Renal cortical epithelial cell (primary cell): ENCODE measurements at places on chromosomes 5 and 9. TPM values are rescaled to one million over a fixed set of nuclear protein-coding genes. Genes with fewer than 3 reads are reported as not detected.

The RNF208 gene
- total RNA-seq, result 1.2 TPM in 1 of 2 replicates, not detected in the other

The CTXN3 gene
- not detected in 2 replicates for total RNA-seq

The CDC20B gene
- total RNA-seq, result 0.52 TPM in 1 of 2 replicates, not detected in the other

The LCN15 gene
- not detected in 2 replicates for total RNA-seq

The SVEP1 gene
- under 0.01 and 0.17 TPM in 2 replicates for total RNA-seq

The DNAI1 gene
- total RNA-seq, result 0.99 TPM in 1 of 2 replicates, not detected in the other

The PHF24 gene
- under 0.01 TPM in 1 of 2 replicates, not detected in the other for total RNA-seq

The CNTNAP3 gene
- 1.9 and 2.2 TPM in 2 replicates for total RNA-seq

The PURA gene
- total RNA-seq, result 6.1 and 22.4 TPM in 2 replicates

The CSF2 gene
- 0.60 and 217 TPM in 2 replicates for total RNA-seq

The LRRC19 gene
- 0.20 TPM in 1 of 2 replicates, not detected in the other for total RNA-seq

The ORM2 gene
- not detected in 2 replicates for total RNA-seq

The C9orf50 gene
- total RNA-seq, result 0.05 TPM in 1 of 2 replicates, not detected in the other

The C5orf52 gene
- not detected in 2 replicates for total RNA-seq

The SLC6A3 gene
- not detected in 2 replicates for total RNA-seq

The GPR150 gene
- total RNA-seq, result 0.69 TPM in 1 of 2 replicates, not detected in the other

The CAMK4 gene
- total RNA-seq, result 0.20 and 1.6 TPM in 2 replicates

The GPRIN1 gene
- 13.2 and 15.3 TPM in 2 replicates for total RNA-seq

The CLIC3 gene
- 0.85 and 1.9 TPM in 2 replicates for total RNA-seq

The TMC1 gene
- 0.15 TPM in 1 of 2 replicates, not detected in the other for total RNA-seq

The TDRD7 gene
- 17.1 and 17.2 TPM in 2 replicates for total RNA-seq

The B4GALT7 gene
- total RNA-seq, result 31.6 and 36.2 TPM in 2 replicates

The NIPAL4 gene
- 1.1 and 2.6 TPM in 2 replicates for total RNA-seq

The AFAP1L1 gene
- total RNA-seq, result 21.9 and 30.0 TPM in 2 replicates

The BTNL3 gene
- not detected in 2 replicates for total RNA-seq

The SPINK6 gene
- total RNA-seq, result not detected in 2 replicates

The ANKRD18A gene
- total RNA-seq, result 2.6 and 3.8 TPM in 2 replicates

The LCN12 gene
- total RNA-seq, result 0.40 TPM in 1 of 2 replicates, not detected in the other

The DRD1 gene
- not detected in 2 replicates for total RNA-seq
